Activated T-cell treated with anti-CD3 and anti-CD28 coated beads for 1 hour (primary cell): ENCODE measurements at places on chromosomes 2 and 18.

DNA sequence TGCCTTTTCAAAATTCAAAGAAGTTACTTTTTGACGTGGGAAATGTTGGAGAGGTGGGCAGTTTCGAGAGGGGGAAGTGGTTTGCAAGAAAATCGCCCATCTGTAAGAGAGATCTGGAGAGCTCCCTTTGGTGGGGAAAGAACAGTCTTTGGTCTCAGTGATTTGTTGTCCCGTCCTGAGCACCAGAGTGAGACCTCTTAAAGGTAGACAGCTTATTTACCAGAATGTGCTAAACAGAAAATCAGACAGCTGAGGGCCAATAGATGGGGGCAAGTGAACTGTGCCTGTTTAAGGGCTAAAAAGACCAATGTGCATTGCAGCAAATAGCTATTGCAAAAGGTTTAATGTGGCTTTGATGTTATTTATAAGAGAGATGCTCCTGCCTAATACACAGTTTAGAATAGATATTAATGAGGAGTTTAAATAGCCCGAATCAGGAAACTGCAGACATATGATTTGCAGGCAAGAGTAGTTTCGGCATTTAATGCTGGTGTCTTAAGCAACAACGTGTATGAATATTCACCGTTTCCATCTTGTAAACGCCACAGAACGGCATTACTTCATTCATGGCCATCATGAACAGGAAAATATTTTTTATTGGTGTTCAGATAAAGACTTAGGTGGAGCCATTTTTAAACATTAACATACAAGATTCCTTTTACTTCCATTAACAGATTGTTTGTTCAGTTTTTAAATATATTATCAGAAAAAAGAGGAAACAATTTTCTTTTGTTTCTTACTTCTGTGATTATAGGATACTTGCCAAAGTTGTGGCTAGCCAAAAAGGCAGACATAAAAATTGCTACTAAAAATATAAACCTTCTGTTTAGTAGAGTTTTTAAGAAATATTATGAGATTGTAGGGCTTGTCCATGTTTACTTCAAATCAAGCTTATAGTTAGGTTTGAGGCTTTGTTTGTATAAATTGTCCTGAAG lies 29.6 kb downstream of the ARHGAP15 start:
- no peak for DNase-seq

GRCh38 chr2:28281739-28282138 lies 110.9 kb upstream of the FOSL2 start:
- no peak for DNase-seq

GRCh38 chr18:75339936-75340605 lies 87.4 kb downstream of the SMIM21 start:
- DNase-seq, result no peak

DNA sequence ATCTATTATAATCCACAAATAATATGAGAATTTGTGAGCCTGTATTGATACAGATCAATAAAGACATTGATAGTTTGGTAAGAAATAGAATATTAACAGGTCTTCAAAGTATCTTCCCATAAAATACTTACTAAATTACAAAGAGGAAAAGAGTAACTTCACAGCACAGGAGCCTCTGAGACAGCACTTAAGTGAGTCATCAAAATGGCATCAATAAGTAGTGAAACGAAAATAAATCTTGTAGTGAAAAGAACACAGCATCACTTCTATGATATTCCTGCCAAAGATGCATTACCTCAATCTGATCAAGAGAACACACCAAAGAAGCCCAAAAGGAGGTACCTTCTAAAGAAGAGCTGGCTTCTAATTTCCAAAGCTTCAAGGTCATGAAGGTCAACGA lies 116.4 kb downstream of the CBLN2 start:
- no peak for DNase-seq

GRCh38 chr2:305366-305765 lies 17.5 kb upstream of the ALKAL2 start:
- DNase-seq, result no peak

- no peak for DNase-seq
These were observed 11.3 kb downstream of the WDR7 start for GRCh38 chr18:56662502-56662901.

DNA sequence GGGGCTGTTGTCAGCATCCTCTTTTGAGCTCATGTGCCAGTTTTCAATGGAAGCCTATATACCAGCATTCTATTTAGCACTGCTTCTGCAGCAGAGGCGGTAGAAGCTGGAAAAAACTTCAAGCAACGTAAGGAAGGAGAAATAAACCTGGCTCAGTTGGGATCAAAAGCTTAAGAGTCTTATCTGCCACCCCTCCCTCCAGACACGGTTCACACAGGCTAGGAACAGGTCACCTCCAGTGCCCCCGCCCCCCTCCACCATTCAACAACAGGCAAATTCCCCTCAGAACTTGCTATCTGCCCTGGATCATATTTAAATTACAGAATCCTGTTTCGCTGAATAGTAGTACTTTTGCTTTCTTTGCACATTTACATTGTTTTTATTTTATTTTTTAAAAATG lies 384.8 kb upstream of the PKDCC start:
- no peak for DNase-seq

DNA sequence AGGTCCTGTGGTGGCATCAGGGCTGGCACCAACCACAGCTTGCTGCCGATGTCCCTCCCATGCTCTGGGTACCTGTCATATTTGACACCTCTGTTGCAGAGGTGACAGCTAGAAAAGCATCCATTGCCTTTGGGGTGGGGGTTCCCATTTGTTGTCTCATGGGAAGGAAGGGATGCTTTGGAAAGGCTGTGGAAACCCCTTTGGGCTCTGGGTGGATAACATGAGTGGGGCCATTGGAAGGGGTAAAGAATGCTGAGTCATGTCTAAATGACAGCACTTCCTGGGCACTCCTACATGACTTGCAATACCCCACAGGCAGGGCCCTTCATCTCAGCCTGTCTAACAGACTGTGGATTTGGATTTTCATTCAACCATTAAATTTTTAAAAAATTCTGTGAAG lies 27.8 kb downstream of the CTIF start:
- no peak for DNase-seq

DNA sequence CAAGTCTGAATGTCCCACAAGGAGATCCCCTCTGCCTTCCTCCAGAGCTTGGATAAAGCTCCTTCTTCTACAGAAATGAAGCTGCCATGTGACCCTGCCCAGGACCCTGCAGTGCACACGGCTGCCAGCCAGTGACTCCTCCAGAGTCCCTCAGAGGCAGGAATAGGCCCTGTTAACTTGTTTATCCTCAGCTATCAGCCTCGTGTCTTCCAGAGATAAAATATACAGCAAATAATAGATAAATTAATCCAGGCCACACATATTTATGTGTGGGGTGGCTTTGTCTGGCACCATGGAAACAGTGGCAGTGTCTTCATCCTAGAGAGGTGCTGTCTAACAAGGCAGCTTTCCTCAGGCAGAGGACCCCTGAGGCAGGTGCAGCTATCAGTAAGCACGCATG lies 66.7 kb downstream of the TMEM18 start:
- DNase-seq, result no peak

GRCh38 chr2:69597843-69598610 lies 45.5 kb downstream of the AAK1 start:
- DNase-seq, result no peak
